ENCODE measurements at places on chromosomes 7 and 10.
A peak's percentile ranks its signal among the peaks of the same experiment; 100 is the strongest.

DNA sequence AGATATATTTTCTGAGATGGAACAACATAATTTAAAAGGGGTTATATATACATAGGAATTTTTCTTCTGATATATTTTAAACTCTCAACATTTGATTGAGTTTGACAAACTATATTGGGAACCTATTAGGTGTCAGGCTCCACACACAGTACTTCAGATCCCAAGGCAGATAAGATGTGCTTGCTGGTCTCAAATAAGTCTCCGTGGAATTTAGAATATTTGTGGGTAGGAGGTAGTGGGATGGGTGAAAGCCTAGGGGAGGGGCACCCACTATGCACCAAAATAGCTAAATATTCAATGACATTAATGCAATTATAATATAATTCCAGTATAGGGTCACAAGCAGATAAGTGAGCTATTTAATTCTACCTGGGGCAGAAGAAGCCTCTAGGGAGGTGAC, 81.5 kb downstream of the ARL4A start:
- DNase-seq, result no peak

GRCh38 chr7:93374345-93374940, 142.3 kb downstream of the VPS50 start:
- DNase-seq, result no peak

GRCh38 chr7:7207876-7208275, 25.5 kb downstream of the C1GALT1 start:
- no peak for DNase-seq

- DNase-seq, result no peak
Observed at GRCh38 chr10:132386419-132386831, 10.6 kb upstream of the PWWP2B start.

DNA sequence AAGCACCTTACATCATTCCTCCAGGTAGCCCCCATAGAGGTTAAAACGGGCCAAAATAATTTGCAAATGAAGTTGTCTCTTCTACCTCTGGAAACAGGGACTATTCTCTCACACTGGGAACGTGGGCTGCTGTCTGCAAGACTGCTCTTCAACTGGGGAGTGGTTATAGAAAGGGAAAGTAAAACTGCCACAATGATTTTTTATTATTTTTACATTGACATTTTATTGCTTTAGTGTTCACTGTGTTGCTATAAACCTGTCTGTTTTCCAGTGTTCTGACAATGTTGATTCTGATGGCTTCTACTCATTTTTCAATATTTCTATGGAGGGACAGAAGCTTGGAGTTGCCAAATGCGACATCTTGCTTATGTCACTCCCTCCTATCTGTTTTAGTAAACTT, 115.1 kb upstream of the ANTXRL start:
- no peak for DNase-seq

- DNase-seq, result no peak
Observed at GRCh38 chr10:65341323-65341925, 1584.4 kb upstream of the LRRTM3 start.

DNA sequence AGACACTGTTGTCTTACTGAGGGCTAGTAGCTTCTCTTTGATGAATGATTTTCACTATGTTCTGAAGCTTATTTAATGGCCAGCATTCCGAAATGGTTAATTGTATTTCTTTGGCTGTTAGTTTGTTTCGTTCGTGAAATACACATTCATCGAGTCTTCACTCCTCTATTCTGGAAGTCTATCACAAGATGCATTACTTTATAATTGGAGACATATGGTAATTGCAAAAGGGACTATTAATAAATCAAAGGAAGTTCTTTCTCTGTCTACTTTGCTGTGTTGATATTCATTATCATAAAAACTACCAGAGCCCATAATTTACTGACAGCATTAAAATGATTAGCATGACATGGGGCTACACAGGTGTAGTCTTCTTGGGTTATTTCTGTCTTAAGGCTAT, 133.8 kb upstream of the IGFBP3 start:
- DNase-seq, result no peak

DNA sequence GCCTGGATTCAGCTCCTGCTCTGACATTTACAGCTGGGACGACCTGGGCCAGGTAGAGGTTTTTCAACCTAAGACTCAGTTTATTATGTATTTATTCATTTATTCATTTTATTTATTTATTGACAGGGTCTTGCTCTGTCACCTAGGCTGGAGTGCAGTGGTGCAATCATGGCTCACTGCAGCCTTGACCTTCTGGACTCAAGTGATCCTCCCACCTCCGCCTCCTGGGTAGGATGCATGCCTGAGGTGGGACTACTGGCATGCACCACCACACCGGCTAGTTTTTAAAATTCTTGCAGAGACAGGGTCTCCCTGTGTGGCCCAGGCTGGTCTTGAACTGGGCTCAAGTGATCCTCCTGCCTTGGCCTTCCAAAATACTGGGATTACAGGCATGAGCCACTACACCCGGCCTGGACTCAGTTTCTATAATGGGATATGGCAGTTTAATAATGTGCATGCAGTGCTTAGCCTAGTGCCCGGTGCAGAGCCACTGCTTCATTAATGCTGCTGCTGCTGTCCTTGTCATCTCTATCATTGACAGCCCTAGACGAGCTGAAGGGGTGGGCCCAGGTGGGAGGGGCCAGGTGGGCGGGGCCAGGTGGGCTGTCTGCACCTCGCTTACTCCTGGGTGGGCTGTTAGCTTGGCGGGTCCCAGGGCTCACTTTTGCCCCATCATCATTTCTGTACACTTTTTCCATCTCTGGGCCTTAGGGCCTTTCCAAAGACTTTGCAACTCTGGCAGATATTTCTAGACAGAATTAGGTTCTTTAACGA, 92.6 kb downstream of the LHPP start:
- DNase-seq, result no peak

DNA sequence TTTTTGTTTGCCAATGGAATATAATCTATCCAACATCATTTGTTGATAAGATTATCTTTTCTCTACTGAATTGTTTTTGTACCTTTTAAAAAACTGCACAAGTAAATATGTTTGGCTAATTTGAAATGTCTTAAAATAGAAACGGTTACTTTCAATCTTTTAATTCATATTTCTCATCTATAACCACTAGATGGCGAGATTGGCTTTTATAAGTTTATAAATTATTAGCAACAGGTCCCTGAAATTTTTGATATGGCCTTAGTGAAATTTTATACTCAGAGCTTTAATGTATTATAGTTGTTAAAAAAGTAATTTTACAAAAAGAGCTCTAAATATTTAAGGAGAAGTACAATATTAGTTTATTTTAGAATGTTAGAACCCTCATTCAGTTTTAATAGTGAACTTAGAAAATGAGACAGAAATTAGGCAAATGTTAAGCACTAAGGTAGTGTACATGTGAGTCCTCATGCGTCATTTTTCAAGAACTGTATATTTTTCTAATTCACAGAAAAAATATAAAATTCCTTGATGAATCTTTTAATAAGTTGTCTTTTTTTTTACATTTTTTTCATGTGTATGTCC, 592.5 kb downstream of the ARL4A start:
- DNase-seq, result no peak

DNA sequence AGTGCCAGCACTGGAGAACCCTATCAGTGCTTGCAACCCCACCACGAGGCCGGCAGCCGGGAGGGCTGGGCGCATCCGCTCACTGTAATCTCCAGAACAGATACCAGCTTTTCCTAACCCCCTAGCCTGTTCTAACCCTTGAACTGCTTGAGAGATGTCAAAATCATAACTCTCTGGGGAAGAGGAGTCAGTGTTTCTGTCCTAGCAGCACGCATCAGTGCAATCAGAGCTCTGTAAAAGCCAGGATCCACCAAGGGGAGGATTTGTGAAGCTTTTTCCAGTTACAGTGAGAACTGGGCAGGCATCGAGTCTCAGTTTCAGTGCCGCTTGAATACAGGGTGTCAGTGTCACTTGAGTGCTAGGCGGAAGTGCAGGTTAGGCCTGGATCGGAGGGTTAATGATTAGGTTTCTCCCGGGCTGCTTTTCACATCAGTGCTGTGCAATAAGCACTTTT, 104.5 kb upstream of the INSYN2A start:
- DNase-seq, result no peak

- peak; percentile 37 for DNase-seq
Observed at GRCh38 chr10:71771821-71772617, 1.3 kb downstream of the VSIR start.

All from activated CD4-positive, alpha-beta T cell treated with anti-CD3 and anti-CD28 coated beads, Interleukin-2, amount 10 ng/mL, durations not matched to agents 7 days and 5 days (primary cell).